NCI-H1930 (cell line): ENCODE measurements at places on chromosomes 16 and 17.

GRCh38 chr16:64391063-64391600 lies 730.7 kb downstream of the CDH11 start:
- DNase-seq = no peak

- DNase-seq = peak; percentile 7
Measured at GRCh38 chr17:48335858-48336500, 94.0 kb downstream of the SKAP1 start.

- no peak for DNase-seq
Measured at GRCh38 chr16:81790830-81791435, 11.8 kb downstream of the PLCG2 start.

- no peak for DNase-seq
Measured at GRCh38 chr16:57870753-57871454, 68.6 kb upstream of the KIFC3 start.

DNA sequence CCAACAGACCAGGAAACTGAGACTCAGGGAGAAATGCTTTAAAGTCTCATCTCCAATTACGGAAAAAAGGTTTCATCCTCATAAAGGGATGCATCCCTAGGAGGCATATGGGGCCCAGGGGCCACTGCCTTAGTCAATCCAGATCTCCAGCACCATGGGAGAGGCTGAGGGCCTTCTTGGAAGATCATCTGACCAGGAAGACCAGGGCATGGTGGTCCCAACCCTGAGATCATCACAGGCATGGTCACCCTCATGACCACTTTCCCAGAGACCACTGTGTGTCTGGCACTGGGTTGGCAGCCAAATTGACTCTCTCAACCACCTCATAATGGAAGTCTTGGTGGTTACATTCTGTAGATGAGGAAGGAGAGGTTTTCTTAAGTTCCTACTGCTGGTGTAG lies 23.4 kb upstream of the CES5A start:
- no peak for DNase-seq

DNA sequence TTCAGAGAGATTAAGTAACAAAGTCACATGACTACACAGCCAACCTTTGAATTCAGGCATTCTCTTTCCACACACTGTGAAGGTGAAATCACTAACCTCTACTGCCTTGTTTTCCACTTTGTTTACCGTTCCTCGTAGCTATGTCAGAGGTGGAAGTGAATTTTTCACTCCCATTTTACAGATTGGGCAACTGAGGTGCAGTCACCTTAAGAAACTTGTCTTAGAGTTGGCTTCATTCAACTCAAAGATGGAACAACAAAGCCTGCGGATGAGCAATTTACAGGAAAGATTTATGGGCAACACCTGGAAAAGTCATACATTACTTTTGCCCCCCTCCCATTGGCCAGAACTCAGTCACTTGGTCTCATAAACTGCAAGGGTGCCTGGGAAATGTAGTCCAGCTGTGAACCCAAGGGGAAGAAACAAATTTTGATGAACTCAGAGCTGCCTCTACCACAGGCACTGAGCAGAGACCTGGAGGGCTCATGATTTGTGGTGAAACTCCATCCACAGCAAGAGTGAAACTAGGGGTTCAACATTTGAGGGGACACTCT lies 784.6 kb upstream of the EEF2KMT start:
- no peak for DNase-seq

DNA sequence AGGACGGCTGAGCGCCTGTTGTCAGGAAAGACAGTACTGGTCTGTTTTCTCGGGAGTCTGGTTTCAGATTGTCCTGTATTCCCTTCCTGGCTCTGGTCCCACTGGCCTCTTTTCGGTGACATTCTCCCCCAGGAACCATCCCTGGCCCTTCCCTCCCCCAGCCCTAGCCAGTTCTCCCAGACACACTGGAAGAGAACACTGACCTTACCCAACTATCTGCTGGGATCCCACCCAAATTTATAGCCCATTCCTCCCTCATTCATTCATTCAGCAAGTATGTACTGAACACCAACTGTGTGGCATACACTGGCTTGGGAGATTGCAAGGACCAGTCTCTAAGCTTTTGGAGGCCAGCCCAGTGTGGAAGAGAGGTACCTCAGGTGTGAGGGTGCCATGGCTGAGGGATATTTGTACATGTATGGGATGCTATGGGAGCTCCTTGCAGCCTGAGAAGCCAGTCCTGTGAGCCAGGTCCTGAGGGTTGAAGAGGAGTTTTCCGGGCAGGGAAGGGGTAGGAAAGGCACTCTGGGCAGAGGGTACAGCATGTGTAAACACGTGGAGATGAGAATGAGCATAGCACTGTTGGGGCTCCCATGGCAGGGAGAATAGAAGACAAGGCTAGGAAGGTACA lies 5.2 kb downstream of the RND2 start:
- DNase-seq = no peak

- no peak for DNase-seq
Measured at GRCh38 chr17:48391444-48391843, 38.6 kb downstream of the SKAP1 start.

DNA sequence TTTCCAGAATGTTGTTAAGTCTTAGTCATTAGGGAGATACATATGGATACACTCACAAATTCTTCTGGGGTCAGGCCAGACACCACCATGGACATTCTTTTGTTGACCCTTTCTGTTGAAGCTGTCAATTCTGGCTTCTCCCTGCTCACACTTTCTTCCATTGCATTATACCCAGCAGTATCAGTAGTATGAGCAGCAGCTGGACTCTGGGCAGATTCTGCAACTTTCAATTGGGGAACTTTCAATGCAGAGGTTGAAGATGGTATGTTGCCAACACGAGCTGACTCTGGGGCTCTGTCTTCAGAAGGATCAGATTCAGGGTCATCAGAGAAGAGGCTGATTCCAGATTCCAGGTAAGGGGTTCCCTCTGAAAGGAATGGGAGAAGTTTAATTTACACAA lies 45.8 kb downstream of the RND2 start:
- DNase-seq = no peak

- DNase-seq = no peak
Measured at GRCh38 chr16:52787709-52788108, 240.8 kb upstream of the TOX3 start.

DNA sequence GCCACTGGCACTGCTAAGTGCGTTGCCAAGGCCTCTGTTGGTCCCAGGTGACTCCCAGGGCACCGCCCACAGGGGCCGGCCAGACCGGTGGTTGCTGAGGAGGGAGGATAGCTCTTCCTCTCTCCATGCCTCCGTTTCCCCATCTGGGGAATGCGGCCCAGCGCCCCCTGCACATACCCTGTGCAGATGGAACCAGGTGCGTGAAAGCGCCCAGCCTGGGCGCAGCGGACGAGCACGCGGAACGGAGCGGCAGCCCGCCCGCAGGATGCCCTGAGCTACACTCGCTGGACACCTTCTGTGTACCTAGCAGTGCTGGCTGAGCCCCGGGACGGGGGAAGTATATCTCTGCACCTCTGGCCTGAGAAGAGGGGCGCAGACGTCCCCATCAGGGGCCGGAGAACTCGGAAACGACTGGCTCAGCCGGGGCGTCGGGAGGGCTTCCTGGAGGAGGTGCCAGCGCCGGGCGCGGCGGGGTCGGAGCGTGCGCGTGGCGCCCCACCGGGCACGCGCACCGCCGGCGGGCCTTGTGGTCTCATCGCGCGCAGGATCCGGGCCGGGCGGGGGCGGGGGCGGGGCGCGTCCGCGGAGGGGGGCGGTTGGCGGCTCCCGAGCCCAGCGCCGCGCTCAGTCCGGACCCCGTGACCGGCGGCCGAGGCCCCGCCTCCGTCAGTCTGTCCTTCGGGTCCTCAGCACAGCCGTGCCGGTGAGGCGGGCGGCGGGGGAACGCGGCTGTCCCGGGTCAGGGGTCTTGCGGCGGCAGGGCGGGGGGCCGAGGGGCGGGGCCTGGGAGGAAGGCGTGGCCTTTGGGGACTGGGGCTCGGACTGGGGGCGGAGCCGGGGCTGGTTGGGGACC lies at the start of the genes CCDC78 and HAGHL:
TSS of gene CCDC78 (minus strand) at position 6 of the 853 bp plus-strand sequence. CDS start 76 bp downstream, outside the sequence.
TSS of gene HAGHL (plus strand) at position 669 of the 853 bp plus-strand sequence. CDS start 404 bp downstream, outside the sequence.
- DNase-seq = peak; percentile 49

- DNase-seq = no peak
Measured at GRCh38 chr16:81816793-81817210, 37.7 kb downstream of the PLCG2 start.

- no peak for DNase-seq
Measured at GRCh38 chr17:79761894-79762589, 15.9 kb upstream of the CBX2 start.

- DNase-seq = no peak
Measured at GRCh38 chr16:68470461-68471150, 22.3 kb upstream of the SMPD3 start.

DNA sequence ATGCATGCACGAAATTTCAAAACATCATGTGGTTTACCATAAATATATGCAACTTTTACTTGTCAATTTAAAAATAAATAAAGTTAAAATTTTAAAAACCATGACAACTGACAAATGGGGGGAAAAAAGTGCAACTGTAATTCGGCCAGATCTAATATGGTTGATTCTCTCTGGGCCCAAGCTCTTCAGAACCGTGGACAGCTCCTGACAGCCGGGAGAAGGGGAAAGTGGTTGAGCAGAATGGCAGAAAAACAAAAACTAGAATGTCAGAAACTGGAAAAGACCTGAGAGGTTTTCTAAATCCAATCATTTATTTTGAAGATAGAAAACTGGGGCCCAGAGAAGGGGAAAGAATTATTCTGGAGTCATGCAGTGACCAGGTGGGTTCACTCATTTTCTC lies 126.6 kb downstream of the TMEM132E start:
- DNase-seq = no peak
